ENCODE measurements at places on chromosomes 5 and 9. TPM values are rescaled to one million over a fixed set of nuclear protein-coding genes. Genes with fewer than 3 reads are reported as not detected.

GRCh38 chr5:27015758-27016157, 22.6 kb downstream of the CDH9 start:
- DNase-seq, result no peak

- DNase-seq, result peak; percentile 76
Measured at GRCh38 chr5:141870871-141871270, 7.3 kb downstream of the PCDH1 start.

DNA sequence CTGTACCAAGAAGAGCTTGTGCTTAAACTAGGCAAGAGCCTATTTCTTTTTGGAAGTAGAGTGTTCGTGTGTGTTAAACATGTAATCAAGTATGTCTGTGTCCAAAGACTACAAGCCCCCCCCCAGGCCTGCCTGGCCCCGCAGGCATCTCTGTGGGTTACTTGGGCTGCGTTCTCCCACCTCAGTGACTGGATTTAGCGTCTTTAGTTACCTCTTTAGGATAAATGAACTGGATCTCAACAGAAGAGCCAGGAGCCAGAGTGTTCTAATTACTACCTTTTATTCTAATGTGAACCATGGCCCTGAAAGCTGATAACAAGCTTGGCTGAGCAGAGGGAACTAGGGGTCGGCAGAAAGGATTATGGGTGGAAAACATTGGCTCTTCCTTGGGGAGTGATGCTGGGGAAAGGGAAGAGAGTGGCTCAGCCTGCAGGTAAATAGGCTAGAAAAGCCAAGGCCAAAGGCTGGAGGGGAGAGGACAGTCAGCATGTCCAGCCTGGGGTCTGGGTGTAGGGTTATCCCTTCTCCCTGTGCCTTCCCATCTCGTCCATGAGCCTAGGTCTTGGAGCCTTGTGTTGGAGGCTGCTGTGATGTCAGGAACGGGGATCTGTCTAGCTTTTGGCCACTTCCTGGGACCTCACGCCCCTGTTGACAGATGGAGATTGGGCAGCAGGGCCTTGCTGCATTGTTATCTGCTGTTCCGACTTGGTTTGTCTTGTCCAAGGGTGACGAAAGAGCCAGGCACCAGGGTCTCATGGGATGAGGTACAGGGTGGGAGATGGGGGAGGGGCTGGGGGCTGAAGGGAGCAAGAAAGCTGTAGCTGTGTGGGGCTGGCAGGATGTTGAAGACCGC, 11.1 kb downstream of the CD74 start:
- no peak for DNase-seq

- no peak for DNase-seq
Measured at GRCh38 chr5:115940080-115940810, 22.0 kb upstream of the LVRN start.

- DNase-seq, result no peak
Measured at GRCh38 chr5:101534491-101535110, 631.5 kb upstream of the ST8SIA4 start.

DNA sequence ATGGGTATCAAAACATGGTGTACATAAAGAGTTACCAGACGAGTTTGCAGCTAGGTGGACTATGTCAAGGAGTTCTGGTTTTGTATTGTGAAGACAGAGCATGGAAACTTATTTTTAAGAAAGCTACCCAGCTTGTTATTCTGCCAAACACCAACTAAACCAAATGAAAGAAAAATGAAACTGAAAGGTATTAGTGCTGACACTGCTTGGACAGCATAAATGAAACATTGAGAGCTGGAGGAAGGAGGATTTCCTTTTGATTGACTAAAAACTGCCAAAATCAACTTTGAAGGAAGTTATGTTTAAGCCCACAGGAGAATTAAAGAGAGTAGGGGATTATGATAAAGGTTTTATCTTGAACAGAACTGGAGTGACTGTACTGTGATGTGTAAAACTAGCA, 766.2 kb downstream of the PTPRD start:
- no peak for DNase-seq

DNA sequence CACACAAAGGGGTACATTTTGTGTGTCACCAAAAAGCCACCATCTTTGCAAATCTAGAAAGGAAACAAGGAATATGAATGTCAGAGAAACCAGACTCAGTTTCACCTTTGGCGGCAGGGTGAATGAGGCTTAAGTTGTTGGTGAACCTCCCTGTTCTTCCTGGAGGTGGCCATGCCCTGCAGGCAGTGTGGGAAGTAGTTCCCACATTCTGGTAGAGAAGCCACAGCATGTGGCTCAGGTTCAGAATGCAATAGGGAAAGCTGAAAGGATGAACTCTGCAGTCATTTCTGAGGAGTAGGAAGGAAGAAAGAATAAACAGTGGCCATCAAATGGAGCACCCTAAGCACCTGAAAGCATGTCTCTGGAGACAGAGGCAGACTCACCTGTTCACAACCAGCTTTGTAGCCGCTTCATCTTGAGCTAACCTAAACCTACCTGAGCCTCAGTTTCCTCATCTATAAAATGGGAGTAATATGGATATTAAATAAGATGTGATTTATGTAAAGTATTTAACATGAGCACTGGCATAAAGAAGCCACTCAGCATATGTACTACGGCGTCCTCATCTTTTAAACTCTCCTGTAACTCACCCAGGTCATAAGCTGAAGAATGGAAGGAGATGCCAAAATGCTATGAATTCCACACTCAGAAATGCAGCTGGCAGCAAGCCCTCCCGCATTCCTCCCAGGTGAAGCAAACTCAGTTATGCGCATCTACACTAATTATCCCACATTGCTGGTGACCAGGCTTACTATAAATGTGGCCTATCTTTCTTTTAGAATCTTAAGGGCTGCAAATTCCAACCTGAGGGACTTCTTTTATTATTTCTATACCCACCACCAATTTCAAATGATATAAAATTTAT, 86.0 kb downstream of the ZNF608 start:
- peak; percentile 75 for DNase-seq

GRCh38 chr5:73186976-73187375, 14.0 kb downstream of the TMEM174 start:
- no peak for DNase-seq

GRCh38 chr5:169652057-169652456, 15.0 kb downstream of the DOCK2 start:
- no peak for DNase-seq

DNA sequence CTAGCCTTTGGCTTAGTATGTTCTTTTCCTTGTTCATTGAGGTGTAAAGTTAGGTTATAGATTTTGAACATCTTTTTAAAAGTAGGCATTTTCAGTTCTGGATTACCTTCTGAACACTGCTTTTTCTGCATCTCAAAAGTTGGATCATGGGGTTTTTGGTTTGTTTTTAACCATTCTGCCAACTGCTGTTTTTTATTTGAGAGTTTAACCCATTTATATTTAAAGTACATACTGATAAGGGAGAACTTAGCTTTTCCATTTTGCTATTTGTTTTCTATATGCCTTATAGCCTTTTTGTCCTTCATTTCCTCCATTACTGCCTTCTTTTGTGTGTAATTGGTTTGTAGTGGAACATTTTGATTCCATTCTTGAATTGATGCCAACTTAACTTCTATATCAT, 30.5 kb upstream of the ZNF169 start:
- no peak for DNase-seq

- DNase-seq, result peak; percentile 48
Measured at GRCh38 chr9:113247640-113248039, 26.3 kb downstream of the SLC31A1 start.

The ZNF354C gene
- 7.3 TPM for total RNA-seq

The NTMT1 gene
- 20.1 TPM for total RNA-seq

The TAF11L5 gene
- not detected for total RNA-seq

- peak; percentile 71 for DNase-seq
Measured at GRCh38 chr9:12884736-12885395, 110.0 kb downstream of the LURAP1L start.

GRCh38 chr5:36590513-36591286, 15.7 kb upstream of the SLC1A3 start:
- no peak for DNase-seq

DNA sequence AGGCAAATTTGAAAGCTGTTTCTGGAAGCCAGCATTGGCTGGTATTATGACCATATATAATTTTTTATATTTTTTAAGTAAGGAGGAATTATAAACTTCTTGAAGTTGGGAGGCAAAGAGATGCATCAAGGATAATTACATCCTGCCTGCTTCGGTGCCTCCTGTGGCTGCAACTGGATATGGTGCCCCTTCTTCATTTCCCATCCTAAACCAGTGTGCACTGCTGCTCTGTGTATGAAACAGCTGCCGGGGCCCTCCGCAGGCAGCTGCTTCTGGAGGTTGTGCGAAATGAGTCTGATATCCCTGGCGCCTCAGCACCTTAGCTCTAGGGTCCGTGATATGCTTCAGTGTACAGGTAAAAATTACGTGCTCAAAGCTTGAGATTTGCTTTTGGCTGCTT, 304.2 kb downstream of the ENC1 start:
- DNase-seq, result no peak

DNA sequence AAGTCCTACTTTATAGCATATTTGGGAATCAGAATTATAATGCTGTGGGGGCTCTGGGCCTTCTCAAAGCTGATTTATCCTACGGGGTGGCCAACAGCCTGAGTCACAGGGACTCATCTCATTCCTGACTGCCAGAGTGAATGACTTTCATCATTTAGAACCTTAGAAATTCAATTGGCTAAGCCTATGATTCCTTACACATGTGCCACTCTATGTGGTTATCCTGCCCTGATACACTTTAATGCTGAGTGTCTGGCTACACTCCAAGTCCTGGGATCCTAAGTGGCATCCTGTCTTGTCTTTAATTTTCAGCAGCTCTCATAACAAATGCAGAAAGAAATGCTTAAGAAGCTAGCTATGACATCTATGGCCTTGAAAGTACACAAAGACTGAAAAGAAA, 75.2 kb upstream of the FREM1 start:
- no peak for DNase-seq

The TXNDC8 gene
- not detected for total RNA-seq

DNA sequence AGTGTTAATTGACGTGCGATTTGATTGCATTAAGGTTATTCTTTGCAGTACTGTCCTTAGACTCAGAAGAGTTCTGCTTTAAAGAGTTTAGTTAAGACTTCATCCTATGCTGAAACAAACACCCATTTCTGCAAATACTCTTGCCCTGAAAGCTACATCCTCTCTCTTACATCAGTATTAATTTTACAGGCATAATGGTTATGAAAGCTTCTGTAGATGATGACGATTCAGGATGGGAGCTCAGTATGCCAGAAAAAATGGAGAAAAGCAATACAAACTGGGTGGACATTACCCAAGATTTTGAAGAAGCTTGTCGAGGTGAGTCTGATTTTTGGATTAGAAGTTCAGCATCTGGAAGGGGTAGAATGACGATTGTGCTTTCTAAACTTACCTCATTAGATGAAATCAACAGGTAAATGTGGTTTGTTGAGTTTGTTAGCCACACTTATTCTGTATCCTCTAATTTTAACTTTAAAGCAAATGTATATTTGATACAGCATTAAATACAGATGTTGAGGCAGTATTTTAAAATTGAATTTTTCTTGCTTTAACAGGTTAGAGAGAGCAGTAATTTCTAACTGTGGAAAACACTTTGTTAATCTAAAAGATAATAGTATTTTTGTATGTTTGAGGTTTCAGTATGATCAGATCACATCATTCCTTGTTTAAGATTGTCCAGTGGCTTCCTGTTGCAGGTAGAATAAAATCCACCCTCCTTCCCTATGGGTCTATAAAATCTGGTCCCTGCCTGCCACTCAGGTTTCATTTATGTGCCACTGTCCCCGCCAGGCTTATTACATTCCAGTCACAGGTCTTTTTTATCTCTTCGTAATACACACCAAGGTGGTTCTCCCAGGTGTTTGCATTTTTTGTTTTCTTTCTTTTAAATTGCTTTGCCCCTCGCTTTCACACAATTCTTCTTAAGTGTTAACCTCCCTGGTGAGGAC, 1.3 kb downstream of the NAA35 start:
- no peak for DNase-seq

The C5orf58 gene
- not detected for total RNA-seq

- no peak for DNase-seq
Measured at GRCh38 chr5:52853650-52854049, 65.9 kb downstream of the ITGA1 start.

DNA sequence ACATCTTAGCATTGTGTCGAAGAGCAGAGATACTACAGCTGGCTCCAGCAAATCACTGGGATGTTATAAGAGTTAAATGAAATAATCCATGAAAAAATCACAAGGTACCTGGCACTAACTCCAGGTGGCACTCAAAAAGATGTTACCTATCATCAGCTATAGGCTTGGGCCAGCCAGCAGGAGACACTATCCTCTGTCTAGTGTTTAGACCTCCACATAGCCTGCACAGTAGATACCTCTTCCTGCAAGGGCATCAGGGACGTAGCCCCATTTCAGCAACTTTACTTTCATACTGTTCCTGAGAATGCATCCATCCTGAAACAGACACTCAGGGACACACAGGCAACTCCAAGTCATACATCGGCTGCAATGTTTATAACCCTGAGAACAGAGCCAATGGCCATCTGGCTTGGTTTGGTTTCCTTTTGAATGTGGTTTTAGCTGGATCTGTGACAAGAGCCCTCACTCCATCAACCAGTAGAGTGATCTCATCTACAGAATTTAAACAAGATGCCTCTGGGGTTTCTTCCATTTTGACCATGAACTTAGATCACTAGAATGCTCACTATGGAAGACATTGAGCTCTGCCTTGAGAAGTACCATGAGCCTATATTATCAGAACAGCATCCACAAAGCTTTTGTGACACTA, 69.9 kb downstream of the TLE1 start:
- DNase-seq, result peak; percentile 37

DNA sequence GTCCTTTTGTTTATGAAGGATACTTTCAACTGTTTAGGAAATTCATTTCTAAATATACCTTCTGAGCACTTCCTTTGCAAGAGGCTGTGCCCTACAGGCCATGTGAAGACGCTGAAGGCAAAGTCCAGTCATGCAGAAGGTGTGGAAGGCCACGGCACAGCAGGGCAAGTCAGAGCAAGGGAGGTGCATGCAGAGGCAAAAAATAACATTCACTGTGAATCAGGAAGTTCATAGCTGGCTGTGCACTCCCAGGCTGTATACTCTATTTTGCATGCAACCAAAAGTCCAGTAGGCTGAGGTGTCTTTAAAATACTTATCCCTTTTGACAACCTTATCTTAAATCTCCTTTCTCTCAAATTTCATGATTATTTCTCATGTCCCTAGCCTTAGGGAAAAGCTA, 50.3 kb downstream of the GNAQ start:
- peak; percentile 79 for DNase-seq

The GLDC gene
- total RNA-seq, result 3.2 TPM

The C9orf40 gene
- total RNA-seq, result 4.1 TPM

Measured in dermis blood vessel endothelial cell (primary cell).